ENCODE measurements at places on chromosomes 2 and 18.

DNA sequence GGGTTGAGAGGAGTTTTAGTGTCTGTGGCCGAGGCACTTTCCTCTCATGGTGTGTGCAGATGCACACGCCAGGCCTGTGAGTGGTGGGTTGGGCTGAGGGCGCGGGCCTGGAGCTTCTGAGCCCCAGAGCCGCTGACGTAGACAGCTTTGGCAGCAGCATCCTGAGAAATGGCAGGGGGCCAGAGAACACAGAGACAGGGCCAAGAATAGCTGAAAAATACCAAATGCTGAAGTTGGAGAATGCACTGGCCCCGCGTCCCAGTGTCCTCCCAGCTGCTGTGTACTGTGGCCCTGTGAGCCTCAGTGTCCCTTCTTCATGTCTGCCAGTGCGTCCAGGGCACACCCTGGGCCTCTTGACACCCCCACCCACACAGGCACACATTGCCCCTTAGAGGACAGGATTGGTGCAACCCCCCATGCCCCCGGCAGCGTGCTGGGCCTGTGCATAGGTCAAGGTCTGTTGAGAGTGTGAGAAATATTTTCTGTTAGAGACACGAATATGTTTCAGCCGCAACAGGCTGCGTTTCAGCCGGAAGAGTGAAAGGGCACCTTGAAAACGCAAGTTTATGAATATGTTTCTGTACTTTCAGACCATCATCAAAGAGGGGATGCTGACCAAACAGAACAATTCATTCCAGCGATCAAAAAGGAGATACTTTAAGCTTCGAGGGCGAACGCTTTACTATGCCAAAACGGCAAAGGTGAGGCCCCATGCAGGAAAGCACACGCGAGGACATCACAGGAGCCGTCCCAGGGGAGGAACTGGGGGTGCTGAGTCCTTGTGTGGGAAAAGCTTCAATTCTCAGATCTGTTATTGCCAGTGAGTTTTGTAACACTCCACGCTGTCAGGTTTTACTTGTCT is 33.6 kb downstream of the DGKD start:
- peaks cover 21% of the 10 kb centered on the region for H3K4me1 ChIP-seq
- peak; percentile 90 for DNase-seq
- no peak overlapping the region for H3K4me3 ChIP-seq
- H3K36me3 ChIP-seq, result no peaks in the 10 kb centered on the region
- H3K27ac ChIP-seq, result peak overlapping the region; percentile 19
- no peaks in the 10 kb centered on the region for H3K27me3 ChIP-seq

- H3K4me3 ChIP-seq, result no peak overlapping the region
- H3K36me3 ChIP-seq, result no peaks in the 10 kb centered on the region
- no peak for DNase-seq
- no peaks in the 10 kb centered on the region for H3K27me3 ChIP-seq
- no peaks in the 10 kb centered on the region for H3K4me1 ChIP-seq
- H3K27ac ChIP-seq, result no peak overlapping the region
Measured at GRCh38 chr2:121664086-121664485, 14.8 kb upstream of the CLASP1 start.

DNA sequence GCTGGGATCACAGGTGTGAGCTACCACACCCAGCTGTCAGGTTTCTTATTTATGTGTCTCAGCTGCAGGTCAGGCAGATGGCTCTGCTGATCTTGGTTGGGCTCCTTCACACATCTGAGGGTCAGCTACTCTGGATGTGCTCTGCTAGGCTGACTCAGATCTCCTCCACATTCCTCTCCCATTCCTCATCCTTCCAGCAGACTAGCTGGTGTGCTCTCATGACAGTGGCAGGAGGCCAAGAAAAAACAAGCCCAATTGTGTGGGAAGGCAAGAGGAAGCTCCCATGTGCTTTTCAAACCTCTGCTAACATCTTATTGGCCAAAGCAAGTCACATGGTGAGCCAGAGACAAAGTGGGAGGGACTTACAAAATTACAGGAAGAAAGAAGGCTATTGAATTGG is 11.7 kb upstream of the MSH6 start:
- no peaks in the 10 kb centered on the region for H3K36me3 ChIP-seq
- H3K27me3 ChIP-seq, result no peaks in the 10 kb centered on the region
- DNase-seq, result peak; percentile 56
- no peak overlapping the region for H3K27ac ChIP-seq
- H3K4me3 ChIP-seq, result no peak overlapping the region

GRCh38 chr2:121741450-121741849 is 4.8 kb upstream of the NIFK start:
- H3K4me3 ChIP-seq, result no peak overlapping the region
- no peaks in the 10 kb centered on the region for H3K27me3 ChIP-seq
- no peak overlapping the region for H3K27ac ChIP-seq
- H3K36me3 ChIP-seq, result no peaks in the 10 kb centered on the region

DNA sequence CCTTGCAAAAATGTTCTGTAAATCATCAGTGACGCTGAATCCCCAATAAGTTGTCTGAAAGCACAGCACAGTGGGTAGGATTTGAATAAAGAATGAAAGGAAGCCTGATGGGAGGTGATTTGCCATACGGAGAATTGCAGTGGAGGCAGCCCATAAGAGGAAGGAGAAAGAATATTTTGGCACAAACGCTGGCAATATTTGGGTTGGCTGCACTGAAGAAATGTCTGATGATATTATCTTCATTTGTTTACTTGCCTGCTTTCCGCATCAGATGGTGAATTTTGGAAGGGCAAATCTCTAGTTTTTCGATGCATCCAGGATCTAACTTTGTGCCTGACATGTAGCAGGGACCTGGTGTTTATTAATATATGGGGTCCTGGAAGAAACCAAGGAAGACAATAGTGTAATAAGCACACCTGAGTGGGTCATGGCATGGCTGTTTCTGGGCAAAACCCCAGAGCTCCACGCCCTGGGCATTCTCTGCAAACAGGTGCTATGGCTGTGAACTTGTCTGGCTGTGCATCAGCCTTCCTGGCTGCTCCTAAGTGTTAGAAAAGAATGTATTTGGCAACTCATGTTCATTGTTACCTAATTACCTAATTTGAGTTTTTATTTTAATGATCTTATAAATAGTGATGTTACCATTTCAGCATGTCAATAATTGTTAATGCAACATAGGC is 5.9 kb downstream of the GALR1 start:
- no peak for DNase-seq
- H3K36me3 ChIP-seq, result no peaks in the 10 kb centered on the region
- no peak overlapping the region for H3K27ac ChIP-seq
- H3K27me3 ChIP-seq, result no peaks in the 10 kb centered on the region

DNA sequence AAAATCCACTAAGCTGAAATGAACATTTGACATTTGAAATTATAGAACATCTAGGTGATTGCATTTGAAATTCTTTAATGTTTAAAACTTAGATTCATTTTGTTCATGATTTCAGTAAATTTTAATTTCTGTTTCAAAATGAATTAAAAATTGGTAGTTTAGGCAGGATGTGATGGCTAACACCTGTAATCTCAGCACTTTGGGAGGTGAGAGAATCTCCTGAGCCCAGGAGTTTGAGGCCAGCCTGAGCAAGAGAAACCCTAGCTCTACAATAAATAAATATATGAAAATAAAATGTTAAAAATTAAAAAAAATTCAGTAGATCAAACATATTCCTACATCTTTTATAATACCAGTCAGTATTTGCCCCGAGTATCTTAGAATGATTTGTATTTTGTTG is 217.0 kb downstream of the CD226 start:
- no peak overlapping the region for H3K4me3 ChIP-seq
- no peak for DNase-seq
- no peaks in the 10 kb centered on the region for H3K36me3 ChIP-seq

GRCh38 chr2:39435234-39435633 is 1.9 kb downstream of the MAP4K3 start:
- H3K4me1 ChIP-seq, result peaks cover 41% of the 10 kb centered on the region
- H3K27ac ChIP-seq, result peak overlapping the region; percentile 98
- no peaks in the 10 kb centered on the region for H3K27me3 ChIP-seq

DNA sequence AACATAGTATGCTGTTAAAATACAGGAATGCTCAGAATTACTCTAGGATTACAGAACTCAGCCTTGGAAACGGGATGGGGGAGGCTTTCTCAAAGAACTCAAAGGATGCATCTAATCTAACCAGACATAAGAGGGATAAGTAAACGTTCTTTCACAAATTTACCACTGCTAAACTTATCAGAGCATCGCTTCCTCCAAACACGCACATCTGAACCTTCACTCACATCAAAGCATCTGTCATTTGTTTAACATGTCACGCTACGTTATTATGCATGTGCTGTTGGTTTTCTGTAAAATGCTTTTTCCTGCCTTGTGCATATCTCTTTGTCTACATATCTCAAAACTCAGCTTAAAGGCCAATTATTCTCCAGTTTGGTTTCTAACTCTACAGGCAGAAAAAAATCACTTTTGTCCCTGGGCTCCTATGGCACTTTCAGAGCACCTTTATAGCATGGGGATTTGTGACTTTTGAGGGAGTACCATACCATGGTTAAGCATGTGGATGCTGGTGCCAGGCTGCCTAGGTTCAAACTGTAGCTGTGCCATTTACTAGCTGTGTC is 106.7 kb upstream of the FSHR start:
- no peak overlapping the region for H3K27ac ChIP-seq
- no peaks in the 10 kb centered on the region for H3K36me3 ChIP-seq
- DNase-seq, result no peak
- no peaks in the 10 kb centered on the region for H3K27me3 ChIP-seq
- no peaks in the 10 kb centered on the region for H3K4me1 ChIP-seq

GRCh38 chr2:84194181-84194580 is 264.9 kb downstream of the SUCLG1 start:
- H3K27ac ChIP-seq, result peak overlapping the region; percentile 41
- no peak for DNase-seq
- H3K4me3 ChIP-seq, result no peak overlapping the region
- H3K36me3 ChIP-seq, result no peaks in the 10 kb centered on the region

- no peak for DNase-seq
- no peaks in the 10 kb centered on the region for H3K27me3 ChIP-seq
- no peaks in the 10 kb centered on the region for H3K4me1 ChIP-seq
- H3K36me3 ChIP-seq, result no peaks in the 10 kb centered on the region
- no peak overlapping the region for H3K4me3 ChIP-seq
Measured at GRCh38 chr2:208657468-208657867, 250.9 kb downstream of the PTH2R start.

GRCh38 chr2:64391940-64392339 is 62.0 kb upstream of the LGALSL start:
- no peak for DNase-seq
- H3K27me3 ChIP-seq, result no peaks in the 10 kb centered on the region
- no peak overlapping the region for H3K27ac ChIP-seq
- H3K4me3 ChIP-seq, result no peak overlapping the region
- no peaks in the 10 kb centered on the region for H3K4me1 ChIP-seq

- no peak overlapping the region for H3K4me3 ChIP-seq
- H3K4me1 ChIP-seq, result no peaks in the 10 kb centered on the region
- H3K36me3 ChIP-seq, result no peaks in the 10 kb centered on the region
- no peak for DNase-seq
Measured at GRCh38 chr2:212064318-212064717, 474.3 kb downstream of the ERBB4 start.

- no peak overlapping the region for H3K4me3 ChIP-seq
- no peaks in the 10 kb centered on the region for H3K27me3 ChIP-seq
- H3K36me3 ChIP-seq, result no peaks in the 10 kb centered on the region
- H3K27ac ChIP-seq, result no peak overlapping the region
- no peaks in the 10 kb centered on the region for H3K4me1 ChIP-seq
Measured at GRCh38 chr18:11498821-11499220, 110.6 kb upstream of the SLC35G4 start.

DNA sequence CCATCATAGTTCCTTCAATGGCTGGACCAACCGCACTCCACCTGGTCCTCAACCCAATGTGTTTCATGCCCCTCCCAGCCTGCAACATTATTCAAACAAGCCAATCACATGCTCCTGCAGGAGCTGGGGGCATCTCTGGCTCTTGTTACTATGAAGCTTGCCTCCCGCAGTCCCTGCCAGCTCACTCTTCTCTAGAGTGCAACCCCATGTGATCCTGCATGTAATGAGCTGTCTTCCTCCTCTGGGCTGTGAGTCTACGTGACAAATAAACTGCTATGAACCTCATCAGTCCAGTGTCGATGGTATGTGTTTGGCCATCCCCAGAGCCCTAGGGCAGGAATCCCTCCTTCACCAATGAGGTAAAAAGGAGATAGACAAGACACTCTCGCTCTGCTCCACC is 15.8 kb upstream of the BOD1L2 start:
- H3K27me3 ChIP-seq, result no peaks in the 10 kb centered on the region
- no peak overlapping the region for H3K27ac ChIP-seq
- no peak for DNase-seq
- H3K4me1 ChIP-seq, result no peaks in the 10 kb centered on the region

DNA sequence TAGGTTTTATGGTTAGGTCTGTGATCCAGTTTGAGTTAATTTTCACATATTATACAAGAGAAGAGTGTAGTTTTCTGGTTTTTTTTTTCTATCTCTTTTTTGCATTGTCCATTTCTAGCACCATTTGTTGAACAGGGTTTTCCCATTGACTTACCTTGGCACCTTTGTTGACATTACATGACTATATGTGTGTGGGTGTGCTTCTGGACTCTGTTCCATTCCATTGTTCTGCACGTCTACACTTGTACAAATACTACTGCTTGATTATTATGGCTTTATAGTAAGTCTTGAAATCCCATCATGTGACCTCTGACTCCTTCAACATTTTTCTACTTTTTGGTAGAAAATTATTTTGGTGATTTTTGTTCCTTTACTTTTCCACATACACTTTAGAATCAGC is 38.7 kb downstream of the UBE2F start:
- no peak for DNase-seq
- no peak overlapping the region for H3K27ac ChIP-seq
- H3K4me1 ChIP-seq, result no peaks in the 10 kb centered on the region

GRCh38 chr18:37508207-37508606 is 57.4 kb downstream of the CELF4 start:
- H3K4me3 ChIP-seq, result no peak overlapping the region
- H3K27me3 ChIP-seq, result no peaks in the 10 kb centered on the region
- no peaks in the 10 kb centered on the region for H3K4me1 ChIP-seq
- no peak overlapping the region for H3K27ac ChIP-seq
- no peak for DNase-seq

DNA sequence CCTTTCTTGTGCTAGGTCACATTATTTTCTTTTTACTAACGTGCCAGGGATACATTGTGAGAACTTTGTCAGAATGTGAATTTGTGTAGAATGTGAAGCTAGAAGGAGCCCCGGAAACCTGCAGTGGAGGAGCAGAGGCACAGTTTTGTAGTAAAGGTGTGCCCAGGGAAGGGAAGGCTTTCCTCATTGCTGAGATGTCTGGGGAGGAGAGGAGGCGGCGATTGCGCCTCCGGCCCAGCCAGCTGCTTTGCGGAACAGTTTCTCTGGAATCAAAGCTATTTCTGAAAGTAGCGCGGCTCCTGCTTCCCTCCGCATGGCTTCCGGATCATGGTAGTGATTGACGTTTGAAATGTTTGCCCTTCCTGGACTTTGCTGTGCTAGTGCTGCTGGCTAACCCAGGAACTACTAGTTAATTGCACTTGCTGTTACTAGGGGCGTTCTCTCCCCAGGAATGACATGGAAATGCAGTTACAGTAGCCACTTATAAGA is 83.1 kb upstream of the RBM44 start:
- H3K27ac ChIP-seq, result no peak overlapping the region
- H3K4me3 ChIP-seq, result no peak overlapping the region
- no peak for DNase-seq
- H3K27me3 ChIP-seq, result no peaks in the 10 kb centered on the region
- H3K36me3 ChIP-seq, result no peaks in the 10 kb centered on the region
- H3K4me1 ChIP-seq, result no peaks in the 10 kb centered on the region

GRCh38 chr2:37468170-37468569 is 123.7 kb downstream of the QPCT start:
- H3K36me3 ChIP-seq, result no peaks in the 10 kb centered on the region
- no peaks in the 10 kb centered on the region for H3K27me3 ChIP-seq
- no peaks in the 10 kb centered on the region for H3K4me1 ChIP-seq
- H3K4me3 ChIP-seq, result no peak overlapping the region
- DNase-seq, result no peak

All from testis (tissue), 5 donors.